ENCODE measurements at places on chromosomes 3 and 15.

- no peak for DNase-seq
These were observed 177.8 kb downstream of the SERPINI1 start for GRCh38 chr3:167913219-167913835.

GRCh38 chr15:42024303-42024702 is 3.5 kb upstream of the PLA2G4E start:
- DNase-seq: no peak

GRCh38 chr3:171953301-171954022 is 85.9 kb upstream of the FNDC3B start:
- no peak for DNase-seq

DNA sequence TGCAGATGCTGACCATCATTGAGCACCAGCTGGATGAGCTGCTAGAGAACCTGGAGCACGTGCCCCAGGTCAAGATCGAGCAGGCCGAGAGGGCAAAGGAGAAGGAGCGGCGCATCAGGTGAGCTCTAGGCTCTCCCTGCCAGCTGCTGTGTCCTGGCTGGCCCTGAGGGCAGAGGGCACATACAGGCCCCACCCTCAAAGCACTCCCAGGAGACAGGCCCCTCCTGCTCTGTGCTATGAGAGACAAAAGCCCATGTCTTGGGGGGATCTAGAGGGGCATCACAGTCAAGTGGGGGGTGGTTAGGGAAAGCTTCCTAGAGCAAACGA is 39.5 kb downstream of the CFAP100 start:
- DNase-seq: no peak

GRCh38 chr3:49417516-49418120 is 4.7 kb downstream of the AMT start:
- DNase-seq: no peak

GRCh38 chr15:81293728-81294515 is 30.0 kb downstream of the STARD5 start:
- peak; percentile 49 for DNase-seq

DNA sequence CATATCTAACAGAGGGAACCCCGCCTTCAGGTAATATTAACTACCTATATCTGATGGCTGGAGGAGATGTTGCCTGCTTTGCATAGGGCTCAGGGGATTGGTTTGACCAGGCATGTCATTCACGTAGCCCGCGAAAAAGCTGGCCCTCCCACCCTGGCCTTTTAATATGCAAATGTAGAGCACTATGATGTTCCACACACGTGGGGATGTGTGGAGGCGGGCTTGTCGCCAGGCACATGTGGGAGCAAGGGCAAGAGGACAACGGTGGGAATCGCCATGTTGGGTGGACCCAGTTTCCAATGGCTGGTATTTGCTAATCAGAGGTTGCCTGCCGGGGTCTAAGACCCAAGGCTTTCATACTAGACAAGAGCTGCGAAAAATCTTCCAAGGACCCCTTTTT is 469.8 kb downstream of the ZPLD1 start:
- no peak for DNase-seq

DNA sequence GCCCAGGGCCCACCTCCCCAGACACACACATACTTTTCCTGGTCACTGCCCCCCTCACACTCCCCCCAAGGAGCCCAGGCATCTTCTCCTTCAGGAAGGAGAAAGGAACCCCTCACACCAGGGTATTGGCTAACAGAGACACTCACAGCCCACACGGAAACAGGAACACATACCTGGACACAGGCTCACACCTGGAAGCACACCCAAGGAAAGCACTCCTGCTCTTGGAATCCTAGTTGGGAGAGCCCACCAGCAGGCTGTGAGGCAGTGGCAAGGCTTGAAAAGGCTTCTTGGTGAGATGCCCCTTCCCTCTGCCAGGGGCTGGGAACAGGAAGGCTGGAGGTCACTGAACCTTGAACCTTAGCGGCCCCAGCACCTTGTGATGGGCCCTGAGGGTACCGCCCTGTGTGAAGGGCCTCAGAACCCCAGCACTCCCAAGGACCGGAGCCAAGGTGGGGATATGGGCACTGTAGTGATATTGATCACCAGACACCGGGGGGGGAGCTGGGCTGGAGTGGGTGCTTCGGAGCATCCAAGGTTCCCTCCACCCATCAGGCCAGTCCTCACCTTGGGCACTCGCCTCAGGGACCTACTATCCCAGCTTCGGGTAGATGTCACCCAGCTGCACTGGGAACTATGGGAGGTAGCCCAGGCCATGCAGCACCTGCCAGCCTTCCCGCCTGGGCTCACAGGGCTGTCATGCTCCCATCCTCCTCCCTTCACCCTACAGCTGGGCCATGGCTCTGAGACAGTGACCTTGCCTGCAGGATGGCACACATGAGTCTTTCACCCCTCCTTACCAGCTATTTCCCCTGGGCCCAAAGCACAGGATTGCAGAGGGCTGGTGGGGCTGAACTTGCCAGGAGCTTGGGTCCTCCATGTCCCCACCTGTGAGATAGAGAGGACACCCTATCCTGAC is 16.4 kb downstream of the MYL3 start:
- no peak for DNase-seq

DNA sequence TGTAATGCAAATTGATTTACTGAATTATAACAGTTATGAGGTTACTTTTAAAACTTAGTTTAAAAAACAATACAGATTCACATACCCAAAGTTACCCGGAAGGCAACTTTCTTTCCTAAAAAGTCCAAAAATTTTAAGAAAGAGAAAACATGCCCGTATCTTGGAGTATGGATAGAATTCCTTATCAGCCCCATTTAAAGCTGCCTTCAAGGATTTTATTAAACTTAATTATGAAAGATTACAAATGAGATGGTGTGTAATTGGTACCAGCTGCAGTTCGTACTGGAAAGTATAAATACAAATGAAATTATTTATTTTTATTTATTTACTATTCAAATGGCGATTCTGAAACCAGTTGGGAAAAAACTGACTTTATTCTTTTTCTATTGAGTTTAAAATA is 39.4 kb downstream of the SATB1 start:
- no peak for DNase-seq

DNA sequence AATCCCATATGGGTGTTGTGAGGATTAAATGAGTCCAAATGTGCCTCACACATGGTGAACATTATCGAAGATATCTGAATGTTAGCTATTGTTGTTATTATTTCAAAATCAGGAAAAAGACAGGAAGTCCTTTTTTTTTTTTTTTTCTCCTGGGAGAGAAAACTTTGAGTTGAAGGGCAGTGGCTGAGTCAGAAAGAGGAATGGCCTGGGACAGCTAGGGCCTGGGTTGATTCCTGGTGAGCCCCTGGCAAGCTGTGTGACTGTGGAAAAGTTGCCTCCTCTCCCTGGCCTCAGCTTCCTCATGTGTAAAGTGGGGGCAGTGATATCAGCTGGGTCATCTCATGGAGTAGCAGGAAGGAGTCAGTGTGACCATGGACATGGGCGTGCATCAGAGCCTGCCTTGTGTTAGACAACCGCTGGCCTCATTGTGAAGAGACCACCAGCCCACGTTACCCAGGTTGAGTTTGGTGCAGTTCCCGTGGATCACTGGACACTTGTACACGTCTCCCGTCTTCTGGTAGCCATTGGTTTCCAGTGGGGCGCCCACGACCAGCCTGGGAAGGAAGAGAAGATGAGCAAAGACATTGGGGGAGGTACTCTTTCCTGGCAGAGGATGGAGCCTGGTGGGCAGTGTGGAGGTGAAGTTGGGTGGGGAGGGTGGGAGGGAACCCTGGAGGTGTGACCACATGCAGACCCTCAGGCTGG is 63.1 kb downstream of the ITGA11 start:
- DNase-seq: no peak

DNA sequence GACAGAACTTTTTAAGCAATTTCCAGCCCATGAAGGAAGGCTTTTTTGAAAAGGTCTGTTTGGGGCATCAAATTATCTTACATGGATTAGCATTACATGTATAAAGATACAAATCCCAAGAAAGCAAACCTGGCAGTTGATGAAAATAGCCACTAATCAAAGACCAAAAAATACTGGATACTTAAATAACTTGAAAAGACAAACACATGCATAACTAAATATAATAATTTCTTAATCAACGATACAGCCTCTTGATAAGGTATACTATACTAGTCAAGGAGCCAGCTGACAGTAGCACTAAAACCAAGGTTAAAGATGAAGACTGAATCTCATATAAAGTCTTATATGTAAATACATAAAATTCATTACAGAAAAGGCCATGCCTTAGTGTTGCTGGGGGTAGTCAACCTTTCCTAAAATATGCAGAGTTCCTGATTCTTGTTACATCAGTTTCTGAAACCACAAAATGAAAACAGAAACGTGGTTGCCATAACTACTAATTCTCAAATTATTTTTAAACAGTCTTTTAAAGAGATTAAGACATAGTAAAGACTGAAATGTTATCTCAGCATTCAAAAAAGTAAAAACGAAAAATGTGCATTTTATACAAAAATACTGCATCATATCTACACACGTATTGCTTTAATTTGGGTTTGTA is 2.0 kb downstream of the ANKRD28 start:
- DNase-seq: no peak

- DNase-seq: no peak
These were observed 47.6 kb upstream of the POMGNT2 start for GRCh38 chr3:43153216-43154083.

All from stimulated activated CD8-positive, alpha-beta memory T cell treated with anti-CD3 and anti-CD28 coated beads, Interleukin-12 subunit alpha, Interleukin-12 subunit beta, amount 100 ng/mL, for 1 hour (primary cell).